MV-4-11 (cell line): ENCODE measurements at places on chromosomes 2 and 18.

DNA sequence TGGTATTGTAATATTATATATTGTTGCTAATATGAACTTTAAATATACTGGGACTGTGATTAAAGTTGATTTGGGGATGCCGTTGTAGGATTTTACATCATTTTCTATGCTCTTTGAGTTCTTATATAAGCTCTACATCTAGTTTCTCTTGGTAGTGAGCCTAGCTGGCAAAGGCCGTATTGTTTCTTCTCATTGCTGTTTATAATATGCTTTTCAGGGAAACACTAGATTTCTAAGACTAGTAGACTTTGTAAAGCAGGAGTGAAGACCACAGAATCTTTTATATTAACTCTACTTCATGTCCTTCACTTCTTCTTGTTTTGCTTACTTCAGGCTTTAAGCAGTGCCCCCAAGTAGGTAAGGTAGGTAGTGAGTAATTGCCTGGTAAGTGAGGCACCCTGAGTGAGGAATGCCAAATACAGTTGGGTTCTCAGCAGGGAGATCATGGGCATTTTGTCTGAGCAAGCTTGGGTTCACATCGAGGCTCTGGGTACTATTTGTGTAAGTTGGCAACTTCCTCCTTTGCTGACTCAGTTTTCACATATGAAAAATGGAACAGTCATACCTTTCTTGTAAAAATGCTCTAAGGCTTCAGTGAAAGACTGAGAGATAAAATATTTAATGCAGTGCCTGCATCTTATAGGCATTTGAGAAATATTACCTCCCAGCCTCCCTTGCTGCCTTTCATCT, 96.4 kb downstream of the RNF144A start:
- peak; percentile 21 for DNase-seq

- no peak for DNase-seq
Observed at GRCh38 chr2:170013802-170014551, 164.0 kb upstream of the MYO3B start.

DNA sequence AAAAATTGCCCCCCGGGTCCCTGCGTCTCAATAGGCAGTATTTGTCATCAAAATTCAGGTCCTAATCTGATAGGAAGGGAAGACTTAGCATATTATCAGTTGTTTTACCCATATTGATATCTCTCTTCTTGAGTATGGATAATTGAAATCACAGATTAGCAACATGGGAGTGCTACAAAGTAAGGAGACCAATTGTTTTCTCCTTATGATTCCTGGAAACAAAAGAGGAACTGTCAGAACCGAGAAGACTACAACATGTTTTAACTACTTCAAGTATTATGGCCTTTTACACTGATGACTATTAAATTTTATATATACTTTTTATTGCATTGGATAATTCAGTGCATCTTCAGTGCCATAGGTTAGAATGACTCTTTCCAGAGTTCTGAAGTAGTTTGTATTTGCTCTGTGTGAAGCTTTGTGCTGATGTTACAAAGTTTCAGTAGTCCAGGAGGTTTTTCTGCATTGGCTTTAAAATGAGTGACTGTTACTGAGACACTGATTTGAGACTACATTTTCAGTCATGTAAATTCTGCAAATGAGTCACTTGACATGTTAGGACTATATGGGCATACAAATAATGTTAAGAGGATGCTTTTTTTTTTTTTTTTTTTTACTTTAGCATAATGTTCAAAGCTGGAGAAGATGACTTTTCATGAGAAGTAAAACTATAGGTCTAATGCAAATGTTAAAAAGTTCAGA, 19.7 kb upstream of the TLK1 start:
- peak; percentile 17 for DNase-seq

DNA sequence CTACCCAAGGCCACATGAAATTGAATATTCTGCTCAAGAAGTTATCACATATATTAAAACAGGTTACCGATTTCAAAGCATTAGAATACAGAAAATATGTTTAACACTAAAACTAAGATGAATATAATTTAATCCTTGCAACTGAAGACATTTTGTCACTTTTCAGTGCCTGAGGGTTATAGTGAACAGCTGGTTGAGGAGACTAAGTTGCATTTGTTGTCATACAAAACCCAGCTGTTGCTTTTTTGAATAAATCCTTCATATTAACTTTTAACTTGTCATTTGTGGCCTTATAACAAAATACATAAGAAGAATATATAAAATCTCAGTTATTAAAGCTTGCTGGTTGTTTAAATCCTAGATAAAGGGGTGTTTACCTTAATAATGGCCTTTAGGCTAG, 37.5 kb downstream of the RBKS start:
- DNase-seq = no peak

- no peak for DNase-seq
Observed at GRCh38 chr2:104793966-104794365, 59.9 kb upstream of the POU3F3 start.

DNA sequence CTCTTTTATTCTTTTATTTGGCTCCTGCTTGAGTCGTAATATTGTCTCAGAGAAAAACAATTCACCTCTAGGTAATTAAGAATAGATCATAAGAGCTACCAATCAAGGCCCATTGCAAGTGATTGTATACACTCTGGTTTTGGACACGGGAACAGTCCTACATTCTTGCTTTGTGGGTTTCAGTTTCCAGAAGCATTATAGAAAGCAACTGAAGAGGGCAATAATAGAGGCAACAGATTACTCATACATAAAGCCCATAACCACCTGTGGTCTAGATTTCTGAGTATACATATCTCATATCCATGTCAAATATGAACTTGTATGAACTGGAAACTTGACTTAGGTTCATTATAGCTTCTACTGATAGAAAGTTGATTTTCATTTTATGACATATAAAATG, 65.4 kb downstream of the DIS3L2 start:
- DNase-seq = peak; percentile 43

- DNase-seq = no peak
Observed at GRCh38 chr2:18104595-18105224, 226.2 kb downstream of the KCNS3 start.
